ENCODE measurements at places on chromosomes 11 and 22. TPM values are rescaled to one million over a fixed set of nuclear protein-coding genes. Genes with fewer than 3 reads are reported as not detected.

- no peak for DNase-seq
Measured at GRCh38 chr22:45672564-45673481, 1.2 kb downstream of the ATXN10 start.

GRCh38 chr11:117484156-117484555 lies 156.5 kb downstream of the CEP164 start:
- no peak for DNase-seq

DNA sequence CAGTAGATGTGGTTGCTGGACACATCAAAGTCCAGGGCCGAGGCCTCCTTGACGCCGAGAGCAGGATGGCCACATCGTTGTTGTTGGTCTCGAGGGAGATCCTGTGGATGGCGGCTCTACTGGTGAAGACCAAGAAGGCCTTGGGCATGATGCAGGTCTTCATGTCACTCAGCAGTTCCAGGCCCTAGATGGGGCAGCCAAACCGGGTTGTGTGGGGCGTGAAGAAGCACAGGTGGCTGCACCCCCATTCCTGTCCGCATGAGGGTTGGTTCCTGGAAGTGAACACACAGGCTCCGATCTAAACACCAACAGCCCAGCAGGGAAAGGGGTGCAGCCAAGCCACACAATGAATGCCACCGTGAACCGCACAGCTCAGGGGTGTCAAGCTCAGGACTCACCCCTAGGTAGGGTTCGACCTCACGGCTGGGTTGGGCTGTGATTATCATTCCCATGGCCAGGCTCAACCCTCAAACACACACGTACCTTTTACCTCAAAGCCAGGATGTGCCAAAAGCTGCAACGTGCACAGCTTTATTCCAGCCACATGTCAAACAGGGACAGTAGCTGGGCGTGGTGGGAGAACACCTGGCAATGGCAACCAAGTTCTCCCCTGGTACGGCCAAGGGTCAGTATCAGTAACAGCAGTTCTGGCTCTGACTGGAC lies 132.3 kb downstream of the CRYBB2 start:
- DNase-seq, result no peak

GRCh38 chr11:45266676-45267020 lies 19.5 kb downstream of the SYT13 start:
- DNase-seq, result no peak

GRCh38 chr11:117095284-117096161 lies 2.7 kb downstream of the SIK3 start:
- no peak for DNase-seq

DNA sequence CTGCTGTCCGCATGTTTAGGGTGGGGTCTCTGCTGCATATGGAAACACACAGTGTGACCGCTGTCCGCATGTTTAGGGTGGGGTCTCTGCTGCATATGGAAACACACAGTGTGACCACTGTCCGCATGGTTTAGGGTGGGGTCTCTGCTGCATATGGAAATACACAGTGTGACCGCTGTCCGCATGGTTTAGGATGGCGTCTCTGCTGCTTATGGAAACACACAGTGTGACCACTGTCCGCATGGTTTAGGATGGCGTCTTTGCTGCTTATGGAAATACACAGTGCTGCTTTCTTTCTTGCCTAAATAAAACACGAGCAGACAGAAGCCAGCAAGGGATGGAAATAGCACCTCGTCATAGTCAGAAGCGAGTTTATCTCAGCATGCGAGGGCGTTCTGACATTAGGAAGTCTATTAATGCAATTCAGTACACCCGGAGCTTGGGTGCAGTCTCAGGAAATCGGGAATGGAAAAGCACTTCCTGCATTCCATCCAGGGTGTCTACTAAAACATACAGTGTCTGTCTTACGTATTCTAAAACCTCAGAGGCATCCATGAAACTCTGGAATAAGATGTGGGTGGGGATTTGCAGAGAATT lies 32.6 kb upstream of the TOLLIP start:
- no peak for DNase-seq

DNA sequence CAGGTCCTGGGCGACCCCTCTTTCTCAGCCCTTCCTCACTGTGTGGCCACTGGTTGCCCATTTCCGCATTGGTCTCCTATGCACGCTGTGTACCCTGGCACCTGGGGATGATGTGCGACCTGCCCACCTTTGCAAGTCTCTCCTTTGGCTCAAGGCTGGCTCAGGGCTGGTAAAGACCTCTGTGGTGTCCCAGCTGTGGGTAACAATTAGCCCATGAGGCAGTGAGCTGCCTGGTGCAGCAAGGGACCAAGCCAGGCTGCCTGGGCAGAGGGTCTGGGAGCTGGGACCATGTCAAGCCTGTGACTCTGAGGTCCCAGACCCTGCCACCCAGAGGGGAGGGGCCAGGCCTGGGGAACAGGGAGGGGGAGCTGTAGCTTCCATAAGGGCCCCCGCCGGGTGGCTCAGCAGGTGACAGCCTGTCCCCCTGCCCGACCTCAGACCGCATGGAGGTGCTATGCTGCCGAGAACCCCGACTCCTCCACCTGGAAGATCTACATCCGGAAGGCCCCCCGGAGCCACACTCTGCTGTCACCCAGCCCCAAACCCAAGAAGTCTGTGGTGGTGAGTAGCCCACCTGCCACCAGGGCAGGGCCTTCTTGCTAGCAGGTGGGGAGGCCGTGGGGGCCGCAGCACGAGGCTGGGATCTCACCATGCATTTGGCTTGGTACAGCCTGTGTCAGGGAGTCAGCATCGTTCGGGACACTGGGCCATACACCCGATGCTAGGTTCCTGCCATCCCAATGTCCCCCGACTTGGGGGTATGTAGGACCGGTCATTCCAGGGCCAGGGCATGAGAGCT lies 112.5 kb downstream of the KCNQ1OT1 start:
- peak; percentile 17 for DNase-seq

DNA sequence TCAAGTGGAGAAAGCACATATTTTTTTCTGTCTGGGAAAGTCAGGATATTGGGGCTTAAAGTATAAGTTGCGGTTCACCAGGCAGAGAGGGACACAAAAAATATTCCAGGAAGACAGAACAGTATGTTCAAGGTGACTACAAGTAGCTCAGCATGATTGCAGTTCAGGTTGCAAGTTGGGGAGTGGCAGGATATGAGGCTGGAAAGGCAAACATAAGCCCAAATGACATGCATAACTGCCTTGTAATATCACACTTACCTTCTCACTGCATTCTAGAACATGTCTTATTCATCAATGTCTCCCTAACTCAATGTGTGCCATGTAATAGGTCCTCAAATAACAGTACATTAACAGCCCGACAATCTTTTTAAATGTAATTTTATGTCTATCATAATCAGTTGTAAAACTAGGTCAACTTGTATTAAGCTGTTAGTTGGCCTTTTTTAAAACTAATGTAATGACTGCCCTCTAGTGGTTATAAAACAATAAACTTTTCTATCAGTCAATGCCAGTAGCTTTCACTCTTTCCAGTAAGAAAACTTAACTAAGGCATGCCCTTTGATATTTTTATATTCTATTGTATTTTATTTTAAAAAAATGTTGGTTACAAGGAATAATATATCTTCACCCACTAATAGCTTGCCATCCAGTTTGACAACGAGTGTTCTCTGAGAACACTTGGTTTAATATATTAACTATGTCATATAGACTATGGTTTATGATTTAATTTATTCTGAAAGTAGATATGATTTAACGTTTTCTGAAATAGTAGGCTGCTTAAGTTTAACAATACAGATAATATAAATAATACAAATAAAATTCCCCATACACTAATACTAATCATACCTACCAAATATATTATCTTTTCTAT lies 39.4 kb upstream of the CFAP300 start:
- peak; percentile 48 for DNase-seq

DNA sequence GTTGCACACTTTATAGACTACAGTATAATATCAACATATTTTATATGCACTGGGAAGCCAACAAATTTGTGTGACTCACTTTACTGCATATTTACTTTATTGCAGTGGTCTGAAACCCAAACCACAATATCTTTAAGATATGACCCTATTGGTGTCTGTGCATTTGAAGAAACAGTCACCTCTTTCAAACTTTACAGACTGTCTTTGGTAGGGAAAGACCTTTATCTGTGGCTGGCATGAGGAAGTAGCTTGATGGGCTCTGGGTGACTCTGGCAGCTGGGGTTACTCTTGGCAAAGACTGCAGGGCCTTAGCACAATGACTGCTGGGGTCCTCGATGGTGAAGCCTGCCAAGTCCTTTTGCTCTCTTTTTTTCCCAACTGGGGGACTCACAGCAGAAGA lies 21.3 kb upstream of the ABTB2 start:
- DNase-seq, result no peak

DNA sequence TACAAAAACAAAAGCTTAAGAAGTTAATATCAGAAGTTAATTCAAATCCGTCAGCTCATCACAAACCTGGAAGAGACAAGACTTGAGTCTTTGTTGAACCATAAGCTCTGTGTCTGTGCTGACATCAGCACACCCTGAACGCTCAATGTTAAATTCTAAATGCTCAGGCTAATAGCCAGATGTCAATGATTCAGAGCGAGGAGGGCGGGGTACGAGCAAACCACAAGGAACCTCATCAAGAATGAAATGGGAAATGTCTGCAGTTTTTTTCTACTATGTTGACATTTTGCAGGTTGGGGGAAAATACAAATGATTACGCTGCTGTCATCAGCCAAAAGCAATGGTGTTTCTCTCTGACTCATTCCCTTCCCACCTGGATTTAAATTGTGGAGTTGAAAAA lies 1057.2 kb downstream of the NTM start:
- no peak for DNase-seq

- DNase-seq, result no peak
Measured at GRCh38 chr22:32325811-32326237, 31.8 kb upstream of the RFPL3 start.

DNA sequence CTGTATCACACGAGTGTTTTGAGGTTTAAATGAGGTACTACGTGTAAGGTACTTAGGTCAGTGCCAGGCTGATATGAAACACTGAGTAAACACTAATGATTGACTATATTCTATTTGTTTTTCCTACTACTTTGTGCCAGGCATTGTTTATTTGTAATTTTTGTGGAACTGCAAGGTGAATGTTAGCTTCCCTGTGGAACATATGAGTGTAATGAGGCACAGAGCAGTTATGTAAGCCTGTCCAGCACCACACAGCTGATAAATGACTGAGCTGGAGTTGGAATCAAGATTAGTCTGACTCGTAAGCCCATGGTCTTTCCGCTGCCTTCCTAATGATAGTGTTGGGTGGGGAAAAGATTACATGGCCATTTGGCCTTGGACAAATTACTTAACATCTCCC lies 5.9 kb downstream of the SLC37A2 start:
- no peak for DNase-seq

DNA sequence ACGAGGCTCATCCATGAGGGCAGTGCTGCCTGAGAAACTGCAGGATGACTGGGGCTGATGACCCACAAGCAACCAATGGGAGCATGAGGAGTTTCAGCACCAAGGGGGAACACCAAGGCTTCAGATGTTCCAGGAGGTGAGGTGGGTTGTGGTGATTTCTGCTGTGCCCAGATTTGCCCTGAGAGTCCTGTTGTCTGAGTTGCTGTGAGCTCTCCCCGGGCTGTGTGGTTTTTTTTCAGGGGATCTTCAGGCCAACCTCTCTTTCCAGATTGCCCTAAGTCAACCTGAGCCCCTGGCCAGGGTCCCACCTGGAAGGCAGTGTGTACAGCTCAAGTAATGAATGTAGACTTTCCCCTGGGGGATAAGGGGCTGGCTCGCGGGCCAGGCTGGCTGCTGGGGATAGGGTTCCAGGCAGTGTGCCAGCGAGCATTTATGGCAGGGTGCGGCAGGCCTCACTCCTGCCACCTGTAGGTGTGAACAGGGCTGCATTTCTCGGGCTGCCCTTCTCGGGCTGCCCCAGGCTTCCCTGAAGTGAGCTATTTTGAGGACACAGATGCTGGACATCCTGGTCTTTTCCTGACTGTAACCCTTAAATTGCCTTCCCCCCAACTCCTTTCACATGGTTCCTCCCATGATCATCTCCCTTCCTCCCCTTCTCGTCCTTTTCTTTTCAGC lies 9.8 kb downstream of the SLC22A6 start:
- DNase-seq, result no peak

- no peak for DNase-seq
Measured at GRCh38 chr11:126265811-126266210, 2.9 kb downstream of the SRPRA start.

- DNase-seq, result no peak
Measured at GRCh38 chr11:102552447-102553194, 22.1 kb upstream of the MMP7 start.

GRCh38 chr11:72670041-72670440 lies 4.2 kb downstream of the PDE2A start:
- no peak for DNase-seq

DNA sequence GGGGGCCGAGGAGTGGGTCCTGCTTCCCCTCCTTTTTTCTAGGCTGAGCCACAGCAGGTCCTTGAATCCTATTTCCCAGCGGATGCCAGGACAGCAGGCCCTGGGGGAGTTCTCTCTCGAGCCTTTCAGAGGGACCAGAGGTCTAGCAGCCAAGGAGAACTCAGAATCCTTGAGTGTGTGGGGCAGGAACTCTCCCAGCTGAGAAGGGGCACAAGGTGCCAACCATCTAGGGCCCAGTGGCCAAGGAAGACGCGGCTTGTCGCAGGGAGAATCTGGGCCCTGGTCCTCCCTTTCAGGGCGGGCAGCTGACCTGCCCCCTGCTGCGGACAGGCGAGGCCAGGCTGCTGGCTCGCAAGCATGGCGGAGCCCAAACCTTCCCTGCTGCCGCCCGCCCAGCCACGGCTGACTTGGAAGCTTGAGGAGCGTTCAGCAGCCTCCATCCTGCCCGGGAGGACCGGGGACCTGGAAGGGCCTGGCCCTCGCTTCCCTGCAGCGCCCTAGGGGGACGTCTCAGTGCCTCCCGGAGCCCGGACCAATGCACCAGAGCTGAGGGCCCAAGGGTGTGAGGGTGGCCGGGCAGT lies 972 bp upstream of the TSSC4 start:
- peak; percentile 36 for DNase-seq

Gene MYEOV
- total RNA-seq, result not detected

Gene CD3E
- 392 TPM for total RNA-seq

Gene CCDC81
- 0.88 TPM for total RNA-seq

Gene JAML
- total RNA-seq, result 64.3 TPM

Gene B4GALNT4
- total RNA-seq, result 11.8 TPM

Gene SLC22A6
- not detected for total RNA-seq

Gene DDIAS
- 0.57 TPM for total RNA-seq

Gene INS
- not detected for total RNA-seq

Gene MRGPRX3
- total RNA-seq, result not detected

Measured in naive thymus-derived CD4-positive, alpha-beta T cell (primary cell).